Stimulated activated CD4-positive, alpha-beta T cell treated with anti-CD3 and anti-CD28 coated beads, Interleukin-15, amount 100 ng/mL, for 1 hour (primary cell): ENCODE measurements at places on chromosomes 7 and 10.

DNA sequence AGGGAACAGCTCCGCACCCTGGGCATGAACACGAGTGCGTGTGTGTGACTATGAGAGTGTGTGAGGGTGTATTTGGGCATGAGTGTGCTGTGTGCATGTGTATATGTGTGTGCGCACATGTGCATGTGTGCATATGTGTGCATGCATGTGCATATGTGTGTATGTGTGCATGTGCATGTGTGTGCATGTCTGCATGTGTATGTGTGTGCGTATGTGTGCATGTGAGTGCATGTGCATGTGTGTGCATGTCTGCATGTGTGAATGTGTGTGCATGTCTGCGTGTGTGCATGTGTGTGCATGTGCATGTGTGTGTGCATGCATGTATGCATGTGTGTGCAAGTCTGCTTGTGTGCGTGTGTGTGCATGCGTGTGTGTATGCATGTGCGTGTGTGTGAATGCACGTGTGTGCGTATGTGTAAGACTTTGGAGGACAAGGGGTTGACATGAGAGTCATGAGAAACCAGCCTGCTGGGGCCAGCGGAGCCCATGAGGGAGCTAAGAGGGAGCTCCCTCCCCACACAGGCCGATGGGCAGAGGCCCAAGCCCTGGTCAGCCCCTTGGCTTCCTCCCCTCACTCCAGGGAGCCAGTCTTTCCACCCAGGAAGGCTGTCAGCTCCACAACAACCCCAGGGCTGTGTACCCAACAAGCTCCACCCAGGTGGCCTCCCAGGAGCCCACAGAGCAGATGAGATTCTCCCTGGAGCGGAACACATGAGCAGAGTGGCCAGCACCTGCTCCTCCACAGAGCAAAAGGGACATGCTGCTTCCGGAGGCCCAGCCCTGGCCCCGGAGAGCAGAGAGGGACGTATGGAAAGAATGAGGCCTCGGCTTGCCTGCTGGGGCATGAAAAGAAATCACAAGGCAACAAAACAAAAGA lies 142.5 kb upstream of the PPP2R2D start:
- no peak for DNase-seq

GRCh38 chr10:16724509-16724908 lies 92.7 kb downstream of the RSU1 start:
- DNase-seq, result no peak

GRCh38 chr7:115477193-115477651 lies 553.3 kb downstream of the TFEC start:
- no peak for DNase-seq

DNA sequence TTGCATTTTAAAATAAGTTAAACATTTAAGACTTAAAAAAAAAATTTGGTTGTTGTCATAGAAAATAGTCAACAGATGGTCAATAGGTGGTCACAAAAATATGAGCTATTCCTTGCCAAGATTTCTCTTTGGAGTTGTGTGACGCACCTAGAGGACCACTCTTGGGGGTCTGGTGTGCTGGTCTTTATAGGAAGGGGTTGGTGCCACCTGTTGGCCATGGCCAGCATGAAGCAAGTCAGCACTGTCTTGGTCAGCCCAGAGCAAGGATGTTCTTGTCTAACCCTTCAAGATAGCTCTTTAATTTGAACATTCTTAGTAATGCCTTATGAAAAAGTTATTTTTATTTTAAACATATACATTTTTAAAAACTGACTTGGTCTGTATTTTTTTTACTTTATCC lies 267.9 kb upstream of the CNTNAP2 start:
- no peak for DNase-seq

- no peak for DNase-seq
Measured at GRCh38 chr10:58367069-58367468, 18.1 kb upstream of the TFAM start.

- DNase-seq, result no peak
Measured at GRCh38 chr7:99380032-99380822, 5.7 kb downstream of the ARPC1B start.
